Esophagus squamous epithelium (tissue), 5 donors: ENCODE measurements at places on chromosomes 7 and 10.

DNA sequence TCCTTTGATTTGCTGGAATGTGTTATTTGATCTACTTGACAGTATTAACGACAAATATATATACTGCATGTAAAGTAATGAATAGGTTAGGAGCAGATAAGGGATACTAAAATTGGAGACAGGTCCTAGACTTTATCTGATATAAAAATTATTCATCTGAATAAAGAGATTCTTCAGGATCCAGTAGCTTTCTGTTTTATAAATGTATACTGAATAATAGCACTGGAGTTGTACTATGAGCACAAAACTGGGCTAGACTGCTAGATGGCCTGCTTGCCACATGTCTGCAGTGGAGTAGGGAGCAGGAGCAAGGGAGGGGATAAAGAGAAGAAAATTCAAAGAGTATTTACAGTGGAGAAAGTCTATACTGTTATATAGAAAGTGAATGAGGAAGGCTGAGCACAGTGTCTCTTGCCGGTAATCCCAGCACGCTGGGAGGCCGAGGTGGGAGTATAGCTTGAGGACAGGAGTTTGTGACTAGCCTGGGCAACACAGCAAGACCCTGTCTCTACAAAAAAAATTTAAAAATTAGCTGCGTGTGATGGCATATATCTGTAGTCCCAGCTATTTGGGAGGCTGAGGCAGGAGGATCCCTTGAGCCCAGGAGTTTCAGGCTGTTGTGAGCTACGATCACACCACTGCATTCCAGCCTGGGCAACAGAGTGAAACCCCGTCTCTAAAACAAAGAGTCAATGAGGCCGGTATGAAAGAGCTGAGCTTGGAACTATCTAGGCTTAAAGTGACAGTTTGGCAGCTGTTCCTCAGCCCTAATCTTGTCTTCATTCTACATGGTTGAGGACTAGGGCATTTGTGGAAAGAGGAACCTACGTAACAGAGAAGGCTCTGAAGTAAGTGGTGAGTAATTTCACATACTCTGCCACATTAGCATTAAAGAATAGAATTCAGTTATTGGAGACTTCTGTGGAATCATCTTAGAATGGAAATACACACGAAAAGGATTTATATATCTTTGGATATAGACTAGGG is 41.8 kb downstream of the CD36 start:
- no peak for DNase-seq

GRCh38 chr10:127815147-127815546 is 77.6 kb downstream of the CLRN3 start:
- DNase-seq, result no peak

DNA sequence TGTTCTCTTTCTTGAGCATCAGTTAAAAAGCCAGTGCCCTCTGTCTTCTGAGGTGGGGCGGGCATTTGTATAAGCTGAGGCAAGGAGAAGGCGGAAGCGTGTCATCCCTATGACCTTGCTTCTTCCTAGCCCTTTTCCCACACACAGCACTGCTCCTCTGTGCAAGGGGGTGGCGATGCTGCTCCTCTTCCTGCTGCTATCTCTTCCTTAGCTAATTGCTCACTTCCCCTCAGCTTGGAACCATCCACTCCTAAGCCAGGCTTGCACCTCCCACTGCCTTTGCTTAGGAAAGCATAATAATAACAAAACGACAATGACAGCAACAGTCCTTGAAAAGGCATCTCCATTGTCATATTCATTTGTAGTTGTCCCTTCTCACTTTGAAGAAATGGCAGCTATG is 366.9 kb downstream of the PHTF2 start:
- DNase-seq, result no peak

GRCh38 chr10:44325596-44326307 is 59.1 kb downstream of the CXCL12 start:
- no peak for DNase-seq

DNA sequence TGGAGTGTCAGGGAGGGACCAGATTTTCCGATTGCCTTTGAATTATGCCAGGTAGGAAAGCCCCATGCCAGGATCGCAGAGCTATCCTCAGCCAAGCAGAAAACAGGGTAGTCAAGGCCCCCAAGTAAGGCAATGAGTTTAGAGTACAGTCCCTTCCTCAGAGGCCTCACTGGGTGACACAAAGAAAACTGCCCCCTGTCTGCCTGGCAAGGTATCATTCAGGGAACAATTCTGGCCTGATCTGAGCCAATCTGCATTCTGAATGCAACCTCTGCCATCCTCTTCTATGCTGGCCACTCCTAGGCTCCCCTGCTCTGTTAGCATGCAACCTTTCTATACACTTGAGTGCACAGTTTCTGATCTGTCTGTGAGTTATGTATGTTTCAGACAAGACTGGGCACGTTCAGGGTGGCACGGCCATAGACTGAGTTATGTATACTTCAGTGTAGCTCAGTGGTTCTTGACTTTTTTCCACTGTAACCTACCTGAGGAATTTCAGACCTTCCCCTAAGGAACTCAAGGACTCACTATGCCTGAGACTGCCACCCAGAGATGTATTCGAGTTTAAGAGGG is 336.8 kb downstream of the PLXNA4 start:
- DNase-seq, result no peak
